ENCODE measurements at places on chromosomes 5 and 9.

- no peak for DNase-seq
These were observed 419.4 kb upstream of the PTGER4 start for GRCh38 chr5:40260361-40260760.

GRCh38 chr5:154110716-154111115 lies 71.9 kb downstream of the MFAP3 start:
- DNase-seq: no peak

GRCh38 chr5:92841604-92842155 lies 739.3 kb downstream of the NR2F1-AS1 start:
- no peak for DNase-seq

DNA sequence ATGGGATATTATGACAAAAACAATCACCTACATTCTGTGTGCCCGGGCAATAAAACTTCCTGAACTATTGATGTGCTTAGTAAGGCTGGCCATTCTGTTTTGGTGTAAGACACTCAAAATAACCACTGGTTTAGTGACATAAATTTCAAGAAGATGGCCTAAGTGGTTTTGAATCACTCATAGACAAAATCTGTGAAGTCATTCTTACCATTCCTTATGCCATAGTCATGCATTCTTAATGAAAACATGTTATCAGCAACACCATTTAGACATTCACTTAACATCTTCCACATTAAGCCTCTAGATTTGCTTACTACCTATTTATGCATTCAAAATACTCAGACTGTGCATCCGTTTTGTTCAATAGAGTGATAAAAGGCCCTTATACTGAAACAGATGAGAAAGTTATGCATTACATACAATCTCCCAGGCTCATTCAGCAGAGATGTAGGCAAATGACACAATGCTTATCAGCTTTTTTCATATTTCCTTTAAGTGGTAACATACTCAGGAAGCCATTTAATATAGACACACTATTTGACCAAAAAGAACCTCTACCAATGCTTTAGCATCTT lies 848.8 kb upstream of the DMAC1 start:
- no peak for DNase-seq

GRCh38 chr5:98791898-98792580 lies 18.6 kb downstream of the RGMB start:
- DNase-seq: no peak

GRCh38 chr5:72108202-72109061 lies 1.2 kb downstream of the MAP1B start:
- peak; percentile 16 for DNase-seq

DNA sequence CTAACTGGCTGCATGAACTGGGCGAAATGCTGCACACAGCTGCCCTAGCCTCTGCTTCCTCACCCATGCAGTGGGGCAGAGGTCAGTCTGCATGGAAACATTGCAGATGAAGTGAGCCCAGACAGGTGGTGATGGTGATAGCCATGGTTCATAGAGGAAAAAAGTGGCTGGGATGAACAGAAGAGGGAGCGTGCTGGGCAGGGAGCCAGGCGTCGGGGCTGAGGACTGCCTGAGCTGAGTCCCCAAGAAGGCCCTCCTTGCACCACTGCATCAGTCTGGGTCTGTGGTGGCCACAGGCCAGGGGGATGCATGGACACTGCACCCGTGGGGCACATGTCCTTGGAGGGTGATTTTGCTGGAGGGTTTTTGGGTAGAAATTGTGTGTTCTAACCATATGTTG lies 80.5 kb downstream of the AMBP start:
- no peak for DNase-seq

DNA sequence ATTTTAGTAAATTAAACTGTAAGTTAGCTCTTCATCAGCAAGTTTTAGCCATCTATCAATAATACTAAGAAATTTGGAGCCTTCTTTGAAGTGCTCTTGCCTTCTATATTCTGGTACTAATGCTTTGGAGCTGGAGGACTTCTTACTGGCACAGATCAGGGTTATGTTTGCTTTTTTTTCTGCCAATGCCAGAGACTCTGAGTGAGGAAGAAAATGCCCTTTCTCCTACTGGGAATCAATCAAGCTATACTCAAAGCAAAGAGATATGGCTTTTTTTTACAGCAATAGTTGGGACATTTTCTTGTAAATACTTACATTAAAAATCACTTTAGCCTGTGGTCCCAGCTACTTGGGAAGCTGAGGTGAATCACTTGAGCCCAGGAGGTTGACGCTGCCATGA lies 4.3 kb downstream of the HSDL2 start:
- DNase-seq: no peak

- DNase-seq: no peak
These were observed 4.0 kb upstream of the FOXB2 start for GRCh38 chr9:77015327-77016048.

DNA sequence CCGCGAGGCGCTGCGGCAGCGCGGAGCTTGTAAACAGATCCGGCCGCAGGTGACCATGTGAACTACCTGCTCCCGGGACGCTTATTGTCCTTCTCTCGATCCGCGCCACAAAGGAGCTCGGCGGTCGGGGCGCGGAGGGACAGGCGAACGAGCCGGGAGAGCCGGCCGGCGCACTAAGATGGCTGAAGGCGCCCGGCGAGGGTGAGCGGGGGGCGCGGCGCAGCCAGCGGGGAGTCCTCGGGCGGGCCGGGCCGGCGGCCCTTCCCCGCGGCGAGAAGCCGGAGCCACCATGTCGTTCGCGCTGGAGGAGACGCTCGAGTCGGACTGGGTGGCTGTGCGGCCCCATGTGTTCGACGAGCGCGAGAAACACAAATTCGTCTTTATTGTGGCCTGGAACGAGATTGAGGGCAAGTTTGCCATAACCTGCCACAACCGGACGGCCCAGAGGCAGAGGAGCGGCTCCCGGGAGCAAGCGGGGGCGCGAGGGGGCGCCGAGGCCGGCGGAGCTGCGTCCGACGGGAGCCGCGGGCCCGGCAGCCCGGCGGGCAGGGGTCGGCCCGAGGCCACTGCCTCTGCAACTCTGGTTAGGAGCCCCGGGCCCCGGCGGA lies 535 bp downstream of the JMY start:
- peak; percentile 51 for DNase-seq

DNA sequence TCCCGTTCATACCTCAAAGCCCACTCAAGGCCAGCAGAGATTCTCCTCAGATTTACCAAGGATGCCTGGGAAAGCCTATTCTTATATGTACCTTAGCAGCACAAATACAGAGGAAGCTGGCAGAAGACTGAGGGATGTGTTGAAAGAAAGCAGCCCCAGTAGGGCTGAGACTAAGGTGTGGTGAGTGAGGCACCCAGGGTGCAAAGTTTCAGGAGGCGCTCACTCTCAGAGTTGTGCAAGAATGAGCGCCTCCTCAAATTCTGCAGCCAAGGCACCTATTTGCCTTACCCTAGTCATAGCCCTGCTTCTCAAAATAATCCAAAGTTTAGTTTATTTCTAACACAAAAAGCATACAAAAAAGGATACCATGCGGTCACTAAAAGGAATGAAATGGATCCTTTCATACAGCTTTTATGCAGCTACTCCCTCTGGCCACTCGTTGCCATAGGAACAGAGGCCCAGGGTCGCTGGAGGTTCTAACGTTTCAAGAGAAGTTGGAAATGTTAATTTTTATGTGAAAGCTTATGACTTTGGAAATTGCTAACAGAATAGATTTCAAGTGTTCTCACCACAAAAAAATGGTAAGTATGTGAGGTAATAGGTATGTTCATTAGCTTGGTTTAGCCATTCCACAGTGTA lies 79.7 kb upstream of the SMIM23 start:
- DNase-seq: no peak

DNA sequence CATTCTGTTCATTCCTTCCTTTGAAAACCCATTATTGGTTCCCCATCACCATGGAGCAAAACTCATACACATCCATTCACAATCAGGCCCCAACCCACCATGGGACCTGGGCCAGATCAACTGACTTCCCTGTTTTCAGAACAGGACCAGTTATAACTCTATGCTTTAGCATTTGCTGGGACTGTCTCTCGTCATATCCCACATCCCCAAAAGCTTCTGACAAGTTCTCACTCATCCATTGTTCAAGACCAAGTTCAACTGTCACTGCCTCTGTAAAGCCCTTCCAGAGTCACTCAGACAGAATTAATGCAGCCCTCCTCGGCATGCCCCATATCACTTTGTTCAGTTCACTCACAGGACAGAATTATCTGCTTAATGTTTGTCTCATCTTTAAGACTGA lies 4.0 kb downstream of the FAM169A start:
- DNase-seq: no peak

DNA sequence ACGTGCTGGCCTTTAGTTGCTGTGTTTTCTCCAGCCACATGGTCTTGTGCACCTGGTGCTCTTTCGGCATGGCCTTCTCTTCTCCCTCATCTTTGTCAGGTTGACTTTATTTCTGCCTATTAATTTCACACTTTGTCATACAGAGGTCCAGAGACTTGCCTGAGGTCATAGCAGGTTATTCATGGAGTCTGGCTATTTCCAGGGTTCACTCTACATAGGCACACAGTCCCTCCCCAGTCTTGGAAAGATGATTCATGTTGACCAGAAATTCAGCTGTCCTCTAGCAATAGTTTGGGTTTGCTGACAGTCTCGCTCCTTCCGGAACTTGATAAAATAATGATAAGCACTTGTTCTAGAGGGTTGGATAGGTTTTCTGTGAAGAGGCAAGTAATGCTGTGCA lies 81.6 kb downstream of the ARHGAP26 start:
- no peak for DNase-seq

- no peak for DNase-seq
These were observed 65.2 kb downstream of the PPARGC1B start for GRCh38 chr5:149795360-149795759.

GRCh38 chr9:13267743-13268142 lies 11.7 kb downstream of the MPDZ start:
- no peak for DNase-seq

DNA sequence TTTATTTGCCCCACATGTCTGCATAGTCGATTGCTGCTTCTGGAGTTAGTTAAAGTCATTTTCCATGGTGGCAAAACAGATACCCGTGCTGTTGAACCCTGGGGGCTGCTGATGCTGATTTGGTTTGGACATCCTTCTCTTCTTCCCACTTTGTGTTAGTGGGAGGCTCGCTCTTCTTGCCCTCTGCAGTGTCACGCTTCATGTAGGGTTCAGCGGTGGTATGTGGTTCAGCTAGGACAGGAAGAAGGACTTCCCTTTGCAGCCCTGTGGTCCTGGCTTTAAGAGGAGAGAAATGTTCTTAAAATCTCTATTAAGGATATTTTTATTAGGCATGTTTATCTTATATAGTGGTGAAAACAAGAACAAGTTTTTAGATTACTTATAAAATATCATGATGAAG lies 36.2 kb downstream of the SLC36A1 start:
- DNase-seq: no peak

GRCh38 chr5:159640921-159641320 lies 275.4 kb upstream of the ADRA1B start:
- DNase-seq: no peak

- DNase-seq: no peak
These were observed 145.7 kb downstream of the IRX1 start for GRCh38 chr5:3741374-3741770.

DNA sequence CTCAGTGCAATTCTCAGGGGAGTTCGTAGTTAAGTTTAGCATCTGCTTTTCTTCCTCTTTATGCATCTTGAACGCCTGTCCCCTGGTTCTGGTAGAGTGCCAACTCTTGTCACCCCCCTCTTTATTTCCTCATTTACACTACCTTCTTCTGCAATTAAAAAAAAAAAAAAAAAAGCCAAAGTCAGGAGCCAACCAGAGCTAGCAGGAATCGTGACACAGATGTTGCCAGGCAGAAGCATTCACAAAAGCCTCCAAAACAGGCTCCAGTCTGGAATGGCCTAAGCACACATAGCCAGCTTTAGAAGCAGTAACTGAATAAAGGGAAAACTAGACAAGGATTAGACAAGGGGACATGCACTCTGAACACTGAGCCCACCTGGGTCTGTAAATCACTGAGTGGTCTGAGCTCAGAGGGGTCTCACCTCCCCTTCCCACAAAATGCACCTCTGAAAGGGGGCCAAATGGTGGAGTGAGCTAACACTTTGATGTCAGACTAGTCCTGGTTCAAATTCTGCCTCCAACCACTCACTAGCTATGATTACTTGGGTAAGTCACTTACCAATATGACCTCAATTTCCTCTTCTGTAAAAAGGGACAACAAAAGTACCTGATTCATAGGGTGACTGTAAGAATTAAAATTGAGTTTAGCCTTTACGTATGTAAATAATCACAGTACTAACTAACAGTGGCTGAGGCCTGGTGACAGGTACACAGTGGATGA lies 2.0 kb downstream of the CD74 start:
- DNase-seq: peak; percentile 34

GRCh38 chr5:79284846-79285245 lies 48.9 kb downstream of the JMY start:
- DNase-seq: no peak

- DNase-seq: no peak
These were observed 6.4 kb downstream of the TPM2 start for GRCh38 chr9:35683323-35683722.

- DNase-seq: peak; percentile 16
These were observed 20.0 kb upstream of the GCNT1 start for GRCh38 chr9:76438841-76439588.

DNA sequence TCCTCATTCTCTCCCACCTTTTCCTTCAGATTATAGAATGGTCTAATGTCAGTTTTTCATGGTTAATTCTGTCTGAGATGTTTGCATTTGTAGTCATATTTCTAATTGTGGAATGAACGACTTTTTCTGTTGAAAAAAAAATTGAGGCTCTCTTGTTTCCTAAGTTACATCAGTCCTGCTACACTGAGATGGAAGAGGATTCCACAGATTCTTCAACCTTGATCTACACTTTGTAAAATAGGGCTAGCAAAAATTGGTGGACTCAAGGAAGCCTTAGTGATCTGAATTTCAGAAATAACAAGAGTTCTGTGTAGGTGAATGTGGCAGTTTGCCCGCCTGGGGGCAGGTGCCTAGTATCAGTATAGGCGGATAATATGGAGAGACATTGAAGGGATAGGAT lies 51.9 kb downstream of the ERBIN start:
- no peak for DNase-seq

DNA sequence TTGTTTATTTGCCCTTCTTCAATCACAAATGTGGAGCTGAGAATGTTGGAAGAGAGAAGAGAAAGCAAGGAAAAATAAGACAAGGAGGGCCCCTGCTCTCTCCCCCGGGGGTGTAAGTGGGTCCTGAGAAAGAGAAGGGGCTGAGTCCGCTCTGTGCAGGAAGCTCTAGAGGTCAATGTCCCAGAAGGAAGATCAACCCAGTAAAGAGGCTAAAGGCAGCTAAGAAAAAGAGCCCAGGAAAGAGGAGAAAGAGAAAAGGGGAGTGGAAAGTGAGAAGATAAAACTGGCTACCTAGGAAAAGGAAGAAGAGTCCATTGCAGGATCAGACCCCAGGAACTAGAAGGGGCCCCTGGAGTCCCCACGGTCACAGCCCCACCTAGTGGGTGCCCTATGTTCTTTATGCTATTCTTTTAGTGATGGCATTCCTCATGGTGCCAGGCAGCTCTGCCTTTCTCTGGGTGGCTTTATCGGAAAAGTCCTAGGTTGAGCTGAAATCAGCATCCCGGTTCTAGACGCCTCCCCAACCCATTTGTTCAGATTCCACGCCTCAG lies 583.4 kb downstream of the ACTL7B start:
- DNase-seq: no peak

DNA sequence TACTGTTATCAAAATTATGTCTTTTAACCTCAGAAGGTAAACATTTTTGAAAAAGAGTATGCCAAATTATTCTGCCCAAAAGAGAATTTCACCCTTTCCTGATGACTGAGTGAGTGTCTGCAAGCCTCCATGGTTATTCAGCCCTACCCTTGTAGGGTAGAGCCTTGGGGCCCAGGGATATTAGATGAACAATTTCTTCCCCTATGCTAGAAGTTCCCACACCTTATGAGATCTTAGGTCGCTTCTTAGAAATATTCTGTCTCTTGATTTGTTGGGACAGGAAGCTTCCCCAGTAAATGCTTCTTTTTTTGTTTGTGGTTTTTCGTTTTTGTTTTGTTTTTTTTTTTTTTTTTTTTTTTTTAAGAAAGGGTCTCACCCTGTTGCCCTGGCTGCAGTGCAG lies 3.1 kb downstream of the CRB2 start:
- no peak for DNase-seq

Data from activated naive CD8-positive, alpha-beta T cell treated with anti-CD3 and anti-CD28 coated beads for 36 hours (primary cell).